AG04449 (cell line): ENCODE measurements at places on chromosomes 1 and 21.

DNA sequence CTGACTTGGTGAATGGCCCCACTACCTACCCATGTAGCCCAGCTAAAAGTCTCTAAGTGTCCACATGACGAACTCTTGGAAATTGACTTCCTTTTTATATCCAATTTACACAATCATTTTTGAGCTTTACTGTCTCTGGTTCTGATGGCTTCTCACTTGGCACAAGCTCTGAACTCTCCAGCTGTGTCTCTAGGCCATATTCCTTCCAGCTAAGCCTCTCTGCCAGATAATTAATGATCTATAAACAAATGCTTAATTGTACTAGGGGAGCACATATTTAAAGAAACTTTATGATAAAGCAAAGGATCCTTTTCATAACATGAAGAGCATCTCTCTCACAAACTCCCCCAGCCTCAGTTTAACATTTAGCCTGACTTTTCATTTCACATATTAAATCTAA, 16.3 kb upstream of the BEND5 start:
- no peak for DNase-seq

DNA sequence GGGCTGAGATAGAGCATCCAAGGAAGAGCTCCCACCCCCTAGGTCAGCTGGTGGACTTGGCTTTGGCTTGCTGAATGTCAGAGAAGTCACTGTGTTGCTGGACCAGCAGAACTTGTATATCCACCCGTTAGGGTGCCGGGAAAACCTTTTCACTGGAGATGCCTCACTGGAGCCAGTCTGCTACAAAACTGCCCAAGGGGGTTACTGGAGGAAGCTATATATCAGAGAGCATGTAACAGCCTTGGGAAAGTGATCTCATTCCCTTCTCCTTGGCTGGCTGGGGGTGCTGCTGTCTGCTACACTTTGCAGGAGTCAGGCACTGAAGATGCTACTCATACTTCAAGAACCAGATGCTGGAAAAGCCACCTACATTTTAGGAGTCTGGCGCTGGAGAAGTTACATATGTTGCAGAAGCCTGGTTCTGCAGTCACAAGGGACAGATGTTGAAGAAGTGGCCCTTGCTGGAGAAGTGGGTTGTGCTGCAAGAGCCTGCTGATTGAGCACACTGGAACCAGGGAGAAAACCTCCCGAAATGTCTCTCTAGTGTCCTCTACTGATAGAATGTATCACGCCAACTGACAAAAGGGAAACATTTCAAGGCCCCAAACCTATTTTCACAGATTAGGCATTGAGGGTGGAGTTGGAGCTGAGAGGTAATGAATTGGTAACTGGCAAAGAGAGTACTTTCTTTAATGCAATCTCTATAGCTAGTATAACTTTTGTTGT, 250.6 kb downstream of the SPATA17 start:
- no peak for DNase-seq

GRCh38 chr1:156923670-156924477, 3.4 kb downstream of the LRRC71 start:
- no peak for DNase-seq

GRCh38 chr1:12621346-12622335, 3.6 kb upstream of the DHRS3 start:
- no peak for DNase-seq

DNA sequence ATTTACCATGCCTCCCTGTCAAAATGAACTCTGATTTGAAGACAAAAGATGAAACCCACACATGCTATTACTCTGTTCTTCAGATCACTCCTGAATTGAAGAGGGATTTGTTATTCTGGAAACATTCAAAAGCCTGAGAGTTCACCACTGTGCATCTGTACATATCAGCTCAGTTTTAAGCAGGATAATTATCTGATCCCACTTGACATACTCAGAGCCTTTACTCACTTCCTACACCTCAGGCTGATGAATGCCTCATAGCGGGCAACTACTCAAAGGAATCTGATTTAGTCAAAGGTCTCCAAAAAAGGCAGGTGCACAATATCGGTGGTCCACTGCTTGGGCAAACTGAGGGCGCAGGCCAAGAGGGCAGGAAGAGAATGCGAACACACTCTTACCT, 47.5 kb upstream of the LPAR3 start:
- DNase-seq: no peak

GRCh38 chr1:72986591-72987290, 704.4 kb upstream of the NEGR1 start:
- DNase-seq: no peak

DNA sequence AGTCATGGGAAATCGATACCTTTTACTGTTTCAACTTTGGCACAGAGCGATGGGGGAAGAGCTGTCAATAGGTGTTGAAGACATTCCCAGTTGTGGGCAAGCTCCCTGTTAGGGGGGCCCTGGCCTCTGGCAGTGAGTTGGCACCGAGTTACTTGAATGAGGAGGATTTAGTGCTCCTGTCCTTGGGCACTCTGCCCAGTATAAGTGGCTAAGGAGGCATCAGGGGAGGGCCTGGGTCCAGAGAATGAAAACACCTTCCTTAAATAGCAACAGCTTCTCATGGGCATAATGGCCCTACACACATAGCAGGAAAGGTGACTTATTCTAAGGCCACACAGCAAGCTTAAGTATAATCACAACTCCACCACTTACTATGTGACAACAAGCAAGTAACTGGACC, 664.4 kb downstream of the PTPRU start:
- no peak for DNase-seq

DNA sequence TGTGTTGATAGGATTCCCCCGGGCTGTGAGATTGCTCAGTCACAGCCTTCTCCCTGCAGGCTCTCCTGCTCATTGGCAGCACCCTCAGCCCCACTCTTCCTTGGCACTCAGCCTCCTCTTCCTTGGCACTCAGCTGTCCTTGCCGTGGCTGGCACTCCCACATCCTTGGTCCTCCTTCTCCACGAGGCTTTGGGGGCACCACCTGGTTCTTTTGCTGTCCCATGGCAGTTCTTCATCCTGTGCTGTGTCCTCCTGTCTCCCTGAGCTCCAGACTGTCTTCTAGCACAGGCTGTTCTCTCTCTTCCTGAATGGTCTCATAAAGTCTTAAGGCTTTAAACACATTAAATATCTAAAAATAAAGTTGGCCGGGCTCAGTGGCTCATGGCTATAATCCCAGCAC, 27.0 kb downstream of the PKNOX1 start:
- no peak for DNase-seq

DNA sequence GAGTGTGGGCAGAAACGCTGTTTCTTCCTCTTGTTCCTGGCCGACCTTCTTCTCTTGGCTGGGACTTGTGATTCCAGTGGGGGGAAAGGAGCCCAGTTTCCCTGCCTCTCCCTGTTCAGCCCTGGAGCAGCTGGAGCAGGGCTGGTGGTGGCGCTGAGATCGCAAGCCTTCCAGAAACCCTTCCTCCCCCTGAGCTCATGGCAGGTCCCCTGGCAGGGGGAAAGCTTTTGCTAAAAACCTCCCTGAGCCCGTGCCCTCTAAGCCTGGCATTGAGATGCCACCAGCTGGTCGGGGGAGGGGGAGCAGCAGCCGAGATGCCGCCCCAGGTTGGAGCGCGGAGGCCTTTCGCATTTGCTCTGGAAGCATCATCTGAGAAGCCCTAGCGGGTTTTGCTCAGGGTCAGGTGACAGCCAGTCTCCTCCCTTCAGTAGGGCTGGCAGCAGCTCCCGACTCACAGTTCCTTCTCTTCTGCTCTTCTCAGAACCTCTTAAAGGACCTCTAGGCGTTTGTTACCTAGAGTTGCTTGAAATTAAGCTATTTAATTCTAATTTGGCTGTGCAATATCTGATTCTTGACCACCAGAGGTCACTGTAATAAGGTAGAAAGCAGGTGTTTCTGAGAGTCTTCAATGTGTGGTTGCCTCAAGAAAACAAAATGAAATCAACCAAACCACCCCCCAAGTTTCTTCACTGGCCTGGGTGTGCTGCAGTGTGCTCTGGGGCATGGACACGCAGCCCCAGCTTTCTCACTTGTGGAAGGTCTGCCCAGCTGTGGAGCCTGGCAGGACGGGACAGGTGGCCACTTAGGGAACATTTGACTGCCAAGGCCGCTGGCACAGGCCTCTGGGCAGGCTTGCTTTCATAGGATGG, 257.3 kb downstream of the CAMTA1 start:
- DNase-seq: no peak

DNA sequence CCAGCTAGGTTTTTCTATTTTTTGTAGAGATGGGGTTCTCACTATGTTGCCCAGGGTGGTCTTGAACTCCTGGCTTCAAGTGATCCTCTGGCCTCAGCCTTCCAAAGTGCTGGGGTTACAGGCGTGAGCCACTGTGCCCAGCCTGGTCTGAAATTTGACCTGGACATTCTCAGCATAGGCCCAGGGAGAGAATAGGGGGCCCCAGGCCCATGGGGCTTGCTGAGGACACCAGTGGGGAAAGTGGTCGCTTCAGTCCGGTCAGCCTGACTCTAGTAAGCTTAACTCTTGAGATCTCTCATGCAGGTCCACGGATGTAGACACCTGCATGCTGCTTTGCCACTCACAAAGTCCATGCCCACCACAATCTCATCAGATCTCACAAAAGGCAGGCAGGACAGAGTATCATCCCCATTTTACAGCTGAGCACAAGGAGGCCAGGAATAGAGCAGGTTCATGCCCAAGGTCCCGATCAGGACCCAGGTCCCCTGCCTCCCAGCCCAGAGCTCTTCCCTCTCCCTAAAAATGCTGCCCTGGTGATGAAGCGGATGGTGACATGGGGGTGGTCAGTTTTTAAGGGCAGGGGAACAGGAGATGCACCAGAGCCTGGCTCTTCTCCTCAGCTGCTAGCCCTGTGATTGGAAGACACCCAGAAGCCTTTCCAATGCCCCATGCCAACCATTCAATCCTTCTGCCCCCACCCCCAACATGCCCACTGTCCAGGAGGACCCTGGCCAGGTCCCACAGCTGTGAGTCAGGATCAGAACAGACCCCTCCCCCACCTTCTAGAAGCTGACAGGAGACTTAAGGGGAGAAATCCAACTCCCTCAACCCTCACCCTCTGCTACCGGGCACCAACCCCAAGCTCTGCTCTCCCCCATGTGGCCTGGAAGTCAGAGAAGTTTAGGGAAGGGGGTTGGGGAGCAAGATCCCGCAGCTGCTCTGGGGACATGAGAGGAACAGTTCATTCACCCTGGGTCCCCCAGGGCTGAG, 1.8 kb downstream of the FHL3 start:
- no peak for DNase-seq

GRCh38 chr1:55277377-55278130, 62.4 kb upstream of the USP24 start:
- no peak for DNase-seq

DNA sequence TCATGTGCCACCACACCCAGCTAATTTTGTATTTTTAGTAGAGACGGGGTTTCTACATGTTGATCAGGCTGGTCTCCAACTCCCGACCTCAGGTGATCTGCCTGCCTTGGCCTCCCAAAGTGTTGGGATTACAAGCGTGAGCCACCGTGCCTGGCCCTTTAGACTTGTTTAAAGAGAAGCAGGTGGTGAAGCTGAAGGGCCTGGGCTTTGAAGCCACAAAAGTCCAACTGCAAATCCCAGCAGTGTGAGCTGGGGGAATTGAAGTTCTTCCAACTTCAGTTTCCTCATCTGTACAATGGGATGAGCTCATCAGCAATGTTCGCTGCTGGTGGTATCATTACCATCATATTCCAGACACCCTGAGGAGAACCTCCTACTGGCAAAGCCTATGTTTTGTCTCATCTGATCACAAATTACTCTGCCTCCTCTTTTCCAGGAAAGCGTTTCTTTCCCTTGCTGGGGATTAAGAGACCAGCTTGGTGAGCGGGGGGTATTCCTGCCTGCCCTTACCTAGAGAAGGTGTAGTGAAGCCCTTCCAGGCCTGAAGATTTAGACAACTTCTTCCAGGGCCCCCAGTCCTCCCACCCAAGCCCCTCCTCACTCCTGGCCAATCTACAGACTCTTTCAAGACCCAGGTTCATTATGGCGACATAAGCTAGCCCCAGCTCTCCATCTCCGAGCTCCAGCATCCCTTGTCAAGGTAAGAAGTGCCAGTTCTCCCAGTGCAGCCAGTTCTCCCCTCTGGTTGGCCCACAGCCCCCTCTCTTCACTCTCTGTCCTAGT, 2.4 kb upstream of the SHISA4 start:
- DNase-seq: no peak
